Right kidney (tissue), 9 donors: ENCODE measurements at places on chromosomes 16 and 17.

GRCh38 chr17:15966879-15967248, 21.9 kb downstream of the ADORA2B start:
- DNase-seq: no peak

GRCh38 chr17:27965224-27965623, 72.1 kb upstream of the LYRM9 start:
- peak; percentile 63 for DNase-seq

GRCh38 chr17:75684249-75684648, 17.1 kb downstream of the SAP30BP start:
- DNase-seq: no peak

GRCh38 chr17:14547016-14547415, 246.1 kb downstream of the HS3ST3B1 start:
- no peak for DNase-seq

DNA sequence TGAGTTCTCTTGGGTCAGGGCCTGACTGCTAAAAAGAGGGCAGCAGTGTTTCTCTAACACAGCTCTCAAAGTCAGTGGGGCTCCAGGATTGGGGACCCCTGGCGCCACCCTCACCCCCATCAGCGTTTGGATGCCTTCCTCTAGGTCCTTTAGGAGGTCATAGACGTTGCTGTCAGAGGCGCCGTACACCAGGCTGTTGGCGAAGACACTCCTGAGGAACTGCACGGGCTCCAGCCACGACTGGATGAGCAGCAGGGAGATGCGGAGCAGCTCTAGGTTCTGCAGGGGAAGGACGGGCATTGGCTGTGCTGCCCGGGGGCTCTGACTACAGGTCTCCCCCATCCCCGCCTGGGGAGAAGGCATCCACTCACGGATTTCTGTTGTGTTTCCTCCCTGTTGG, 993 bp downstream of the GH1 start:
- no peak for DNase-seq

DNA sequence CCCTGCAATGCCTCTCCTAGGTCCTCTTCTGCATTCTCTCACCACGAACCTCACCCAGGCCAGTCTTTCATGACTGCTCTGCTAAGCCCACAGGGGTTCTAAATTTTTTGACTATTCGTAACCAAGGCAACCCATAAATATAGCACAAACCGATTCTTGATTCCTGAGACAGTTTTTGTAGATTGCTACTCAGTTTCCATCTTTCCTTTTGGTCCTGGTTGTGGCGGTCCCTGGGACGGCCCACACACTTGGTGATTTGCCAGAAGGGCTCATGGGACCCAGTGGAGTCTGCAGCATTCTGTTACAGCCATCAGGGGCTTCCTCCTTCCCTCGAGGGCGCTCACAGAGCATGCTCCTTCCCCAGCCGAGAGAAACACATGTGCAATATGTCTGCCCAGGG, 23.4 kb upstream of the MGAT5B start:
- no peak for DNase-seq
